ENCODE measurements at places on chromosomes 3 and 15. TPM values are rescaled to one million over a fixed set of nuclear protein-coding genes. Genes with fewer than 3 reads are reported as not detected.

- no peak for DNase-seq
Measured at GRCh38 chr3:99111235-99111634, 209.7 kb upstream of the DCBLD2 start.

DNA sequence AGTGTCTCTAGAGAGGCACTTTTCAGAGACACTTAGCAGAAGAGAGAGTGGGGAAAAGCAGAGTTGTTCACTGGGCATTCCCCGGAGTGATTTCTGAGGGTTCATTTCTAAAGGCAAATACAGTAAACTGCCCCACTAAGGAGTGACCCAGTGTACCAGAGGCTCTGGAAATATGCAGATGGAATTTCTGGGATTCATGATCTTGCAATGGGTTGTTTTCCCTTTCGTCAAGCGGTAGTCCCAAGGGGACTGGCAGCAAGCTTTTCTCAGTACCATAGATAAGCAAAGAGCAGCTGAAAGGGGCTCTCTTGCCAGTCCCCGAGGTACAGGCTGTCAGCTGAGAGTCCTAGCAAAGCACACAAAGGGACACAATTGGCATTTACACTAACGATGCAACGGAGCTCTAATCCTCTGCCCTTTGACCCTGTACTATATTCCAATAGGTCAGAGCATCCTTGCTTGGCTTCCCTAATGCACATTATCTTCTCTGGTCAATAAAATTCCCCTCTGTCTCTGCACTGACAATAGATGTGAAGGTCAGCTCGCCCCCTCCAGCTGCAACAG lies 155.6 kb downstream of the SEMA6D start:
- DNase-seq, result no peak

- DNase-seq, result no peak
Measured at GRCh38 chr3:34862456-34862855, 776.9 kb upstream of the ARPP21 start.

DNA sequence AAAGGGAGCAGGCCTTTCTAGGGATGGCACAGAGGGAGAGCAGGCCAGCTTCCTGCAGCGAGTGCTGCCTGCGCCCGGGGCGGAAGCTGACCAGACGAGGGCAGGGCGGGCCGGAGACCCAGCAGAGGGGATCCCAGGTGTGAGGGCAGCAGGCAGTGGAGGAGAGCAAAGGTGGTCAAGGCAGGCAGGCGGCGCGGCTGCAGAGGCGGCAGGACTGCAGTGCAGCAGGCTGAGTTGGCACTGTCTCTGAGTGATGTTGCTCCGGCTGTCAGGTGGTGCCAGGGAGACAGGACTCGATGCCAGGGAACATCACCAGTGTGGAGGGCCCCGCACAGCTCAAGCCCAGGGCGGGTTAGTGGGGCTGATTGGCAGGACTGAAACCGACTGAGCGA lies 22.3 kb upstream of the PLXNA1 start:
- DNase-seq, result no peak

- no peak for DNase-seq
Measured at GRCh38 chr3:6260551-6261191, 600.2 kb upstream of the GRM7 start.

- no peak for DNase-seq
Measured at GRCh38 chr15:23570486-23570885, 5.0 kb downstream of the MKRN3 start.

- no peak for DNase-seq
Measured at GRCh38 chr3:177835008-177835407, 637.7 kb upstream of the TBL1XR1 start.

Gene CMTM6
- 52.4 TPM for total RNA-seq

Gene ACP3
- 2.5 TPM for total RNA-seq

DNA sequence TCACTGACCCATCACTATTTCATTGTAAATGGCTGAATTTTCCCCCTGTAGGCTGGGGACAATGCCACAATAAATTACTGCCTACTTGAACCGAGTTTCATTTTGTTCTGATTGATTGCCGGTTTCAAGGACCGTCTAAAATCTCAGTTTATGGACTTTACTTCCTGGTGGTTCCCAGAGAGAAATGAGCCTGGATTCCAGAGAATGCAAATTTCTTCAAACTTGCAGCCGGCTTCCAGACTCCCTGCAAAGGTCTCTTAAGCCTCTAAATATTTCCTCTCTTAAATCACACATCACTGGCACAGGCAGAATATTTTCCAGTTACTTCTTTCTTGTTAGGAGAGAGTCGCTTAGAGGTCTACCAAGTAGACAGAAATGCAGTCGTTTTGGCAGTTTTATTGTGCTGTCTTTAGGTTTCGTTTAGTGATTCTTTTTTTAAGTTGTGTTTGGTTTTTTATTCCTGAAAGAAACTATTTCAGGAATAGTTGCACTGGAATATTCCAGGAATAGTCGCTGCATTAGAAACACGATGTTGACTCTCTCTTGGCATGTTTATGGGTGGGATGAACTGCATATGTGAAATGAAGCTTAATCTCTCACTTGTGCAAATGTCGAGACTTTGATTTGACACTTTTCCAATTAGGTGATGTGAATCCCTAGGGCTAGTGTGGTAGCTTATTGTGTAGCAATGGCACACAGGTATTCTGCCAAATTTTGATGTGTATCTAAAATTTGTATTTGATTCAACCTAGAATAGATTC lies 284.1 kb upstream of the NR2E3 start:
- no peak for DNase-seq

- no peak for DNase-seq
Measured at GRCh38 chr3:50885070-50885850, 210.5 kb downstream of the DOCK3 start.

DNA sequence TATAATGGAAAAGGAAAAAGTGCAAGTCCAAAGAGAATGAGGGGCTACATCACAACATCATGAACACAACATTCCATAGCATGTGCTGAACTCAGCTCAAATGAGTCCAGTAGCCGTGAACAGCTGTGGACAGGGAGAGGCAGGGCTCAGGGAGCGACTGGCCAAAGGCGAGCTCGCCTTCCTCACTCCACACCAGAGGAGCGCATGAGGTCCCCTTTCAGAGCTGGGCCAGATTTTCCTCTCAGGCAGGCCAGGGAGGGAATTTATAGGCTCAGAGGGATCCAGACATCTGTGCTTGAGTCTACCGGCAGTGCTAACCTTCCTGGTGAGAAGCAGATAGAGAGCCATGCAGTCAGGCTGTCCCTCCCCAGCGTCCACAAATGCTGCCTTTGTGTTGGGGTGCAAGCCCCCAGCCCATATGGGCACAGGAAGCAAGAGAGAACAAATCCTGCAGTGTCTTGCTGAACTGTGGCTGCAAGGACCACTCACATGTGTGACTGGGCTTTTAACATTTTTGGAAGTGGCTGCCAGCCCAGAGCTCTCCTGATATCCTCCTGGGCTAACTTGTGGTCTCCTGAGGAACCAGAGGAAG lies 32.5 kb downstream of the ARHGEF3 start:
- DNase-seq, result no peak

GRCh38 chr15:60721707-60722106 lies 242.8 kb upstream of the ICE2 start:
- DNase-seq, result no peak

GRCh38 chr3:89353465-89353864 lies 246.0 kb downstream of the EPHA3 start:
- no peak for DNase-seq

GRCh38 chr3:18946524-18946923 lies 201.8 kb upstream of the KCNH8 start:
- no peak for DNase-seq

Gene SLC2A2
- total RNA-seq, result 0.26 TPM

Gene FBXL2
- 4.9 TPM for total RNA-seq

DNA sequence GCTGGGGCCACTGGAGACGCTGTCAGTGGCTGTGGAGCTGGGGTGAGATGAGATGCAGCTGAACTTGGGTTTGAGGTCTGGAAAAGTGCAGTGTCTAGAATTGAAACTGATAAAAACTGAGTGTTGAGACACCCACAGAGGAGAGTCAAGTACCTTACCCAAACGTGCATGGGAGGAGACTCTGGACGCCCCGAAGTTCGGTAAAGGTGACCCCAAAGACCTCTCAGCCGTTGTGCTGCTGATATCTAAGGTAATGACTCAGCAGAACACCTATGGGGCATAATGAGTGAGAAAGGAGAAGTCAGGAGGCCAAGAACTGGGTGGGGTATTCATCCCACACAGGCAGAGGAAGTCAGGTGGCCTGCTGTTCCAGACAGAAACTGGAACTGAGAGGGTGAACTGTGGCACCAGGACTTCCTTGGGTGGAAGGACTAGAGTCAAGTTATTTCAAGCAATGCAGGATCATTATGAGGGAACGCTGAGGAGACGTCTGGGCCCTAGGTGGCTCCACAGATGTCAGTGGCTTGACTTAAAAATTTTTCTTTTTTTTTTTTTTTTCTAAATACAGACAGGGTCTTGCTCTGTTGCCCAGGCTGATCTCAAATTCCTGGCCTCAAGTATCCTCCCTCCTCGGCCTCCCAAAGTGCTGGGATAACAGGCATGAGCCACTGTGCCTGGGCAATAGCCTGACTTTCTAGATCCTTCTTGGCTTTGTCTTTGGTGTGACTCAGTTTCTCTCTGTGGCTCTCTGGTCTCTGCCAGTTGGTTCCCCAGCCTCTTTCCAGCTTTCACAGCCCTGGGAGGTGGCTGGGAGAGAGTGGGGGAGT lies 67.6 kb upstream of the GCNT3 start:
- DNase-seq, result no peak

GRCh38 chr3:150680562-150680961 lies 23.2 kb downstream of the ERICH6 start:
- no peak for DNase-seq

Gene PTH1R
- total RNA-seq, result 16.3 TPM

- no peak for DNase-seq
Measured at GRCh38 chr15:101723171-101723873, 951 bp downstream of the TARS3 start.

DNA sequence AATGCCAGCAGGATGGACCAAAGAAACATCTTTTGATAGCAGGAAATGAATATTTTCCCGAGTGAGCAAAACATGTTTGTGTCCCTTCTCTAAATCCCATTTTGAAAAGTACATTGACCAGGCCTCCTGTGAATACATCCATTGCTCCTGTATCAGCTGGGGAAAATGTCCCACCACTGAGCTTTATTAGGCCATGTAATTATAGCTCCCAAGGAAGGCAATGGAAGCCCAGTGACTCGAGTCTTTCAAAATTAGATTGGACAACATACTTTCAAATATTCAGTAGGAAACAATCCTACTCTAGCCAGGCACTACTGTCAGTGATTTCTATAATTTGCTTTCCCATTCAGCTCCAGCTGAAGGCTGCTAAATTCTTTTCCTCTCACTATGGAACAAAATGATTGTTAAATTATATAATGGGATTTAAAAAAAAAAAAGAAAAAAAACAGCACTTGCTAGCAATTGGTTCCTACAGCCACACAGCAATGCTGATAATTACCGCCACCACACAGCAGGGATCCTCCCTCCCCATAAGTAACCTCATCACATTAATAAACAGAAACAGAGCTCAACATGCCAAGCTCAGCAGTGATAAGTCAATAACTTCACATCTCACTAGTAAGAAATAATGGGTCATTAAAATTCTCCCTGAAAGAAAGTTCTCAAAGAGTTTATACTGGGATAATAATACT lies 172.4 kb upstream of the SLC2A2 start:
- DNase-seq, result no peak

DNA sequence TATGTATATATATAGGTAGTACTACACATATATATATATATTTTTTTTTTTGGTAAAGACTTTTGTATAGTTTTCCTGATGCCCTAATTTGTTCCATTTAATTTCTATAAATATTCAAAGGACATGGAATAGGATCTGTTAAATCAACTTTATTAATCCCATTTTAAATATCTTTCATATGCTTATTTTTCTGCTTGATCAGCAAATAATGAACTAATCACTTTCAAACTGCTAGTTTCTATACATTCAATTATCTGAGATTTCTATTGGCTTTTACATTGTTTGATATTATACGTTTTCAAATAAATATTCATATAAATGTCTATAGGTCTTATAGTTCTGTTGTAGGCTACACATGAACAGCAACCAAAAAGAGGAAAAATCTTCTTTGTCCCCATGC lies 21.7 kb downstream of the ZXDC start:
- DNase-seq, result no peak

DNA sequence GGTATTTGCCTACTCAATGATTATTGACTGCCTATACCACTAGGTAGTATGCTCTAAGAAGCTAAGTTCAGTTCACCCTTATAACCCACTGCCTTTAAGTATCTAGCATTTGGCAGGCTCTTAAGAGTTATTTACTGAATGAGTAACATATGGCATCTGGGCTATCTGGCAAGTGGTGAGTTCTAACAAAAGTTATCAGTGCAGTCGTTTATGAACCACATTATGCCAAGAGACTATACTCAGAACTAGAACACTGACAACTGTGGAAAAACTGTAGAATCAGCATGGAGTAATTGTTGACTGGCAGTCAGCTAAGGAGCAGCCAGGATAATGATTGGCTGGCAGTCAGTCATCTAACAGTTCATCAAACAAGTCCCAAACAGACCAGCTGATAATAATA lies 25.8 kb downstream of the RAF1 start:
- no peak for DNase-seq

Gene ITIH4
- 4.3 TPM for total RNA-seq

DNA sequence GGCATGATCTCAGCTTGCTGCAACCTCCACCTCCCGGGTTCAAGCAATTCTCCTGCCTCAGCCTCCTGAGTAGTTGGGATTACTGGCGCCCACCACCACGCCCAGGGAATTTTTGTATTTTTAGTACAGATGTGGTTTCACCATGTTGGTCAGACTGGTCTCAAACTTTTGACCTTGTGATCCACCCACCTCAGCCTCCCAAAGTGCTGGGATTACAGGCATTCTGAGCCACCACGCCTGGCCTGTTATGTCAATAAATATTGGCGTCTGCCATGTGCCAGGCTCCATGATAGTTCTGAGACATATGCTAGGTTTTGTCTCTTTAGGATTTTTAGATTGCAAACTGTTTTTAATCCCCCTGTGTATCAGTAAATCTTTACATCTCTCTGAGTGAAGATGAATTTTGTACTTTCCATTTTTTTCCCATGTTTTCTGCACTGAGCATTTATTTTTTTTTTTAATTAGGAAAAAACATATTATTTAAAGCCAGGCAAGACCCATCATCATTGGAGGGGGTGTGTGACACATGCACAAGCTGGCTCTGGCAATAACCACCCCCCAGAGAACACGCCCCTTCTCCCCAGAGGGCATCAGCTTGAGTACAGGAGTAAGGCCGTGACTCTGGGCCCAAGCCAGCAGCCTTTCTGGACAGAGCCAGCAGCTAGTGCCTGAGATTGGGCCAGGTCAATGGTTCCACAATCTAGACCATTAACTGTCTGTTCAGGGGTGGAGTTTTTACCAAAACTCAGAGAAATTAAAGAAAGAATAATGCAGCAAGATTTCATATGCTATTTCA lies 51.0 kb upstream of the ATP1B3 start:
- DNase-seq, result no peak

Gene MYO1E
- 68.7 TPM for total RNA-seq

DNA sequence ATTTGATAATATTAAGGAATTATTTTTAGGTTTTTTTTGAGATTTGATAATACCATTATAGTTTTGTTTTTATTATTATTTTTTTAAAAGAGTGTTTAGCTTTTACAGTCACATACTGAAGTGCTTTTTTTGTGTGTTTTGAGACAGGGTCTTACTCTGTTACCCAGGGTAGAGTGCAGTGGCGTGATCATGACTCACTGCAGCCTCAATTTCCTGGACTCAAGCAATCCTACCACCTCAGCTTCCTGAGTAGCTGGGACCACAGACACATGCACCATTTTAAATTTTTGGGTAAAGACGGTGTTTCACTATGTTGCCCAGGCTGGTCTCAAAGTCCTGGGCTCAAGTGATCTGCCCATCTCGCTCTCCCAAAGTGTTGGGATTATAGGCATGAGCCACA lies 73.0 kb downstream of the SUMF1 start:
- DNase-seq, result no peak
